ENCODE measurements at places on chromosomes 2 and 18.

DNA sequence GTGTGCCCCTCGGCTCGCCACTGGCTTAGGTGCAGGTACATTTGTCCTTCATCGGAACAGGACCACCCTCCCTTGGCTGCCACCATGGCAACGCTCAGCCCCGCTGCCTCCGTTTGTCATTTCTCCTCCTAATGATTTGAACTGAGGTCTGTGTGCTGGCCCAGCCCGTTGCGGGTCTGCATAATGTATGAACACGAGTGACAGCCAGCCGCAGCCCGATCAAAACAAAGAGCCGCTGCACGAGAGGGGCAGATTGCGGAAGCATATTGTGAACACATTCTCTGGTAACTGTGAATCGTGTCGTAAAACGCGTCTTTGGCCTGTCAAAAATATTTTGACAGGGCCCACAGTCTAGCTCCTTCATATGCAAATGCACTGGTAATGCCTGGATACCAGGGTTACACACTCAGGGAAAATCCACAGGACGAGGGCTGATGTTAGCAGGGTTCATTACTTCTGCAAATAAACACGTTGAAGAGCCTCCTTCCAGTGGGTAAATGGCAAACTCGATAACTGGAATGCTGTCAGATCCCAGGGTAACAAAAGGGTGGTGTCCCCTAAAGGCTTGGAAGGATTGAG, 137.0 kb downstream of the AGAP1 start:
- no peak for DNase-seq

GRCh38 chr2:20050104-20050645, 1.3 kb downstream of the LAPTM4A start:
- peak; percentile 8 for DNase-seq

DNA sequence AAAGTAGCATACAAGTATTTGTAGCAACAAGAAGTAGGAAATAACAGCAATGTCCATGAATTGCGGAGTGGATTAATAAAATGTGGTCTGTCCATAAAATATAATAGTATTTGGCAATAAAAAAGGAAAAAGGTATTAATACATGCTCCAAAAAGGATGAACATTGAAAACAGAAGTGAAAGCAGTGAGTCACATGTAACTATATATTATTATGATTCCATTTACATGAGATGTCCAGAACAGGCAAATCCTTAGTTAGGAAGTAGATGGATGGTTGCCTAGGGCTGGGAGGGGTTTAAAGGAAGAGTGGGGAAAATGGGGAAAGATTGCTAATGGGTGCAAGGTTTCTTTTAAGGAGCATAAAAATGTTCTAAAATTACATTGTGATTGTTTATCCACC, 44.5 kb downstream of the CCDC74A start:
- DNase-seq: no peak

DNA sequence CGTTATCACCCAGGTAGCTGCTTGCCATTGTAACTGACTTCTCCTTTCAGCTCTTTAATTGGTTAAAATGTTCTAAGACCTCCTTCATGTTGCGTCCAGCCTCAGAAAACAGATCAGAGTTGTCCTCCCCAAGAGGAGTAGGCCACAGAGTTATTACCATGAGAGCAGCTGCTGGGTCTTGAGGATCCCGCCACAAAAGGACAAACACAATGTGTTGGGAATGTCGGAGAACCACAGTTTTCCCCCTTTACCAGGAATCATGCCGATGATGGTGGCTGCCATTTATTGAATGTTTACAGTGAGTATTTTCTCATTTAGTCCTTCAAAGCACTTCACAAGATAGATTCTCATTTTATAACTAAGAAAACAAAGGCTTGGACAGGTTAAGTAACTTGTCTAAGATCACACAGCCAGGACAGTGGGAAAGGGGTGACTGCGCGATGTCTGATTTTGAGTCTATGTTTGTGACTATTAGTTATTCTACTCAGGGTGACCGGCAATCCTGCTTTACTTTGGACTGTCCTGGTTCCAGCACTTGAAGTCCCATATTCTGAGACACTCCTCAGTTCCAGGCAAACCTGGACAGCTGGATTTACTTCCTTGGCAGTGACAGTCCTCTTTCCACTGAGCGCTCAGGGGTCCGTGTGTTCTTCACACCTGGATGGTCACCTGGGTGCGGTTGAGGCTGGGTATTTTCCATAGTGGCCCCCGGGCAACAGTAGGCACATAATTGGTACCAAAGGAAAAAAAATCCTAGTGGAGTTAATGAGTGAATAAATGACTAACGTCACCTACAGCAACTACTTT, 93.6 kb downstream of the LIPG start:
- DNase-seq: no peak

- no peak for DNase-seq
Observed at GRCh38 chr2:118609138-118609537, 238.3 kb downstream of the EN1 start.

DNA sequence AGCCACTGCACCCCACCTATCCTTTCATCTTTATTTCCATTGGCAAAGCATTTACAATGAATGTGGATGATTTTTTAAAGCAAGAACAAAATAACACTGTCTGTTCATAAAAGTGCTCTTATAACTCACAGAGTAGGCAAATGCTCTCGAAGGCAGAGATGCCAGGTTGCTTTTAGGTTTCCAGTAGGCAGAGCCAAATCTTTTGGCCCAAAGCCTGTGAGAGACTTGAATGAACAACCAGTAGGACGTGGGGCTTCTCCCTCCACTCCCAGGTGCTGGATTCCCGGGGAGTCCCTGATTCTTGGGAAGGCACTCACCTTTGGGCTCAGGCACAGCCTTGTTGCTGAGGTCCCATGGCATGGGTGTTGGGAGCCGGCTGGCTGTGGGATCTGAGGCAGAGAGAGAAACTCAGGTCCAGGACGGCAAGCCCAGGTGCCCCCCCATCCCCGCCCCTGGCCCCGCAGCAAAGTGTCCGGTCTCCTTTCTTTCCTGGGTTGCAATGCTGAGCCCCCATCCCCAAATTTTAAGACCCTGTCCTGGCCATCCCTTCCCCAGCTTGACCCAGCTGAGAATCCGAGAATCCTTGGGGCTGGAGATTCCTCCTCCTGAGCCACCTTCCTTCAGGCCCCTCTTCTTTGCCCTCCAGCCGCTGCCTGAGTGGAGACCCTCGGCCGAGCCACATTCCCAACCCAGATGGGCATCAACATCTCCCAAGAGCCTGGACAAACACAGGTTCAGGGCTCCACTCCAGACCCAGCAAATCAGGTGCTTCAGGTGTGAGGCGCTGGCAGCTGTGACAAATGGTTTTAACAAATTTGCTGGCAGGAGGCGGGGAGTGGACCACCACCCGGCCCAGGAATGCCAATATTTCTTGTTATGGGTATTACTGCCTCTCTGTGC, 5.8 kb downstream of the NEURL3 start:
- DNase-seq: no peak

- DNase-seq: no peak
Observed at GRCh38 chr2:128751746-128752145, 433.1 kb upstream of the HS6ST1 start.

DNA sequence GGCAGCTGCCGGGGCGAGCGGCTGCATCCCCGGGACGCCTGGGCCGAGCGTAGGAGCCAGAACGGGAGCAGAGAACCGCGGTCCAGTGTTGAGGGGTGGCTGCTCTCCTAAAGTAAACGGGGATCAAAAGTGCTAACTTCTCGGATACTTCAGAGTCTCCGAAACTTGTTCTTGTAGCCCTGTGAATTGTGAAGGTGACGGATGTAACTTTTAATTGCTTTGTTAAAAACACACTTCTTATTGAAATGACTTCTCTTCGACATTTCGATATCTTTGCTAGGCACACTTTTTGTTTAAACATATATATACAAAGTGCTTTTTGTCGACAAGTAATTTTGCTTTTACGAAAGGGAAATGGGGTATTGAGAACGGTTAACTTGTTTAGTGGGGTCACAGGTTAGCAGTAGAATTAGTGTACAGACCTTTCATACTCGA, 540 bp downstream of the ATP9B start:
- DNase-seq: no peak

- no peak for DNase-seq
Observed at GRCh38 chr2:192655916-192656315, 461.2 kb upstream of the TMEFF2 start.

DNA sequence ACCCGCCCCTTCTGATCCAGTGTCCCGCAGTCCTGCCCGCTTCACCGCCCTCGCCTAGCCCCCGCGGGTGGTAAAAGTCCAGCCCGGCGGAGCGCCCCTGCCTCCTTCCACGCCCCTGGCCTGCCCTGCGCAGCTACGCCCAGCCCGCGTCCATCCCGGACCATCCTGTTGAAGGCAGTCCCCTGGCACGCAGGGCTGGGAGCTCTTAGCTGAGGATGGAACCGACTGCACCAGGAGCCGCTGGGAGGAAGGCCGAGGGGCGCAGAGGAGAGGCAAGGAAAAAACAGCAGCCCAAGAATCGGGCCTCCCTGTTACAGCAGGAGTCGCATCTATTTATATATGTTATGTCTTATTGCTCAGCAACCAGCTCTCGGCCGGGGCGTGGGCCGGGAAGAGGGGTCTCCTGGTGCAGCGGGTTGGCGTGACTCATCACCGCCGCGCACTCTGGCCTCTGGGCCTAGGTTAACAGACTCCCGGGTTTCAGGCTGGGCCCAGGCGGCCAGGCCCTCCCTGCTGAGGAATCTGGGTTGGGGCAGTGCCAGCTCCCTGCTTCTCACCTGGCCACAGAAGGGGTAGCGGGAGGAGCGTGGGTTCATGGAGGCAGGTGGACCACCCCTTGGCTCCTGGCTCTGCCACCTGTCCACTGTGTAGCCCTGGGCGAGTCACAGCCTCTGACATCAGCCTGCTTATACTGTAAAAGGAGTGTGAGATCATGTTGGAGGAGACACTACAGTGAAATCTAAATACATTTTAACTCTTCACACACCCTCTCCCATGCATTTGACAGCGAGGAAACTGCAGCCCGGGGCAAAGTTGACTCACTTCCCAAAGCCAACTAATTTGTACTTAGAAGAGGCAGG, 13.4 kb upstream of the MAP3K2 start:
- DNase-seq: no peak

- DNase-seq: no peak
Observed at GRCh38 chr2:221503965-221504364, 68.1 kb downstream of the EPHA4 start.

GRCh38 chr2:30465171-30465545, 18.1 kb downstream of the LCLAT1 start:
- DNase-seq: no peak

- DNase-seq: no peak
Observed at GRCh38 chr2:186540941-186541340, 48.9 kb upstream of the ITGAV start.

DNA sequence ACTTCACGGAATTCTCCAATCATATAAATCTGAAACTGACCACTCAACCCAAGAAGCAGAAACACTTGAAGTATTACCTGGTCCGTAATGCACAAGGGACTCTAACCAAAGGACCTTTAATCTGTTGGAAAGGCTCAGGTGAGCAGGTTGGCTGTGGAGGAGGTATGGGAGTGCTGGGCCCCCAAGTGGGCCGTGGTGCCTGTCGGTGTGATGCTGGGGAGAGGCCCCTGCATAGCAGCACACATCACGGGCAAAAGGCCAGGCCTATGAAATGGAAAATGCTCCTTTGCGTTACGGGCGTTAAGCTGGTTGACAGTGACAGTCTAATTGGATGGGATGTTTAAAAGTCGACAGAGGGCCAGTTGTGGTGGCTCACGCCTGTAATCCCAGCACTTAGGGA, 42.6 kb downstream of the GREB1 start:
- DNase-seq: no peak

- DNase-seq: no peak
Observed at GRCh38 chr2:127069003-127069402, 38.0 kb downstream of the BIN1 start.

DNA sequence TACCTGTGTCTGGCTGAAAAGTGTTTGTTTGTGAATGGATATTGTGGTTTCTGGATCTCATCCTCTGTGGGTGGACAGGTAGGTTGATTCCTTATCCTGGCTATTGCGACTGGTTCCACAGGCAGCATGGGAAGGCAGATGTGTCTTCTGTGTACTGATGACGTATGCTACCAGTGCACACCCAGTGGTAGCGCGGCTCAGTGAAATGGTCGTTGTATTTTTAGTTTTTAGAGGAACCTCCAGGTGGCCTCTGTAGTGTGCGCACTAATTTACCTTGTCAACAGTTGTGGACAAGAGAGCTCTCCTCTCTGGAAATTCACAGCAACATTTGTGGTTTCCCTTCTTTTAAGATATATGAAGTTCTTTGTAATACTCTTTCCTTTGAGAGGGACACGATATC, 52.5 kb downstream of the CCDC74A start:
- DNase-seq: no peak

- DNase-seq: no peak
Observed at GRCh38 chr2:100317634-100318033, 4.7 kb downstream of the LONRF2 start.

DNA sequence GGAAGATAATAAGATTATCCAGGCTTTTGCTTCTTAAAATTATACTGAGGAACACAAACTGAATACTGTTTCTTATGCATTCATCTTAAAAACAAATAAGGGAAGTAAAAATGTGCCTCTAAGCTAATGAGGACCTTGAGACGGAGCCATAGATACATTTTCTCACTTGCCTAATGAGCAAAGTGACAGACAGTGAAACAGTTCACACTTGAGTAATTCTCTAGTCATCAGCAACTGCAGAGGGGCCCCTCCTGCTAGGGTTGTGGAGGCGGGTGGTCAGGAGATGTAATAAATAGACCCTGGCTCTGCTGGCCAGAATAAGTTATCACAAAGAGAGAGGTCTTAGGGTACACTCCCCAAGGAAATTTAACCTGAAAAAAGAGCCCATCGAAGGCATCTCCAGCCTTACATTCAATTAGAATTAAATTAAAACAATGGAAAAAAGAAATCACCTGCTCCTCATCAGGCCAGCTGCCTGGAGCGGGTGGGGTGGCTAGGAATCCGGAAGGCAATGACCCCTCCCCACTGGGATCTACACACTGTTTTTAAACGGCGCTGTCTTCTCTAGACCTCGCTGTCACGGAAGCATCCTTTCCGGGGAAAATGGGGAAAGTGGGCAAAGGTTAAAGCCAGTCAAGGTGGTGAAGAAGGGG, 32.6 kb upstream of the INSIG2 start:
- DNase-seq: no peak

DNA sequence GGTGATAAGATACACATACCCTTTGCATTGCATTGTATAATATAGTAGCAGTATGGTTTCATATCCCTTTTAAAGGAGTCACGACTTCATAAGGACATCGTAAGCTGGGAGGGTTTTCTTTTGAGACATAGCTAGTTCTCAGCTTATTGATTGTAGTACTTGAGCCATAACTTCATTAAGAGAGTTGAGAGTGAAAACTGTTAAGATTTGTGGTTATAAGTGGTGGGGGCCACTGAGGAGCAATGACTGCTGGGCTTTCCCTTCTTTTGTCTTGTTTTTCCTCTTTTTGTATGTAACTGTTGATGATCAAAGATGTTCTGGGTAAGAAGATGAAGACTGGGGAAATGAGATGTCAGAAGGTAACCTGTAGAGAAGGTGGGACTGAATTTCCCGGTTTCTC, 11.0 kb downstream of the EIF5B start:
- DNase-seq: no peak

DNA sequence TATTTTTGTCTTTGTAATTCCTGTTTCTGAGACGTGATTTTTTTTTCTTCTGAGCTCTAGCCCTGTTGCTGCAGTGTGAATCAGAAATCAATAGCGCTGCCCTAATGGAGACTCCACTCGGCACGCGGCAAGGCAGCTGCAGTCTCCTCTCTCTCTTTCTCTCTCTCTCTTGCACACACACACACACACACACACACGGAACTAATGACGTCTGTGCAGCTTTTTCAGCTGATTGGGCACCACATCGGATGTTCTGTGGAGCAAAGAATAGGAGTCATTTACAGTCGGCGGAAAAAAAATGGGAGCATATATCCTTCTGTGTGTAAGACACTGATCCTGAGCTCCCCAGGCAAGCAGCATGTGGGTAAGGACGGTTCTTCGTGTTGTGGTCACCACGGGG, 2.0 kb upstream of the MYT1L start:
- DNase-seq: no peak
